ENCODE measurements at places on chromosomes 16 and 17.

GRCh38 chr16:89079434-89079980 lies 14.1 kb upstream of the ACSF3 start:
- no peak overlapping the region for H3K4me3 ChIP-seq
- H3K27ac ChIP-seq = no peak overlapping the region
- H3K4me1 ChIP-seq = no peaks in the 10 kb centered on the region
- no peak for DNase-seq

DNA sequence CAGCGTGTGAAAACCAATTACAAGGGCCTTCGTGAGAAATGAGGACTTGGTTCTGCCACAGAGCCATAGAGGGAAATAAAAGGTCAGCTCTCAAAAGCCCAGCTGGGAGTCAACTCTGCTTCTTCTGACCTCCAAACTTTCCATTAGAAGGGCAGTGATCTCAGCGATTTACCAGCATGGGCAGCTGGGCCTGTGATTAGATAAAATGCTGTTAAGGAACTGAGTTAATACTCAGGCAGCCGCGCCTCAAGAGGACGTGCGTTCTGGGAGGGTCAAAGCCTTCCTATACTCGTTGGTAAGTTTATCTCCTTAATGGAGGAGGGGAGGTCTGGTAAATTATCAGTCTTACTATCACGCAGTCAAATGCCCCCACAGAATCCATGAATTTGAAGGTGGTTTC lies 480.2 kb upstream of the ERCC4 start:
- H3K4me3 ChIP-seq = no peak overlapping the region
- no peak for DNase-seq
- no peak overlapping the region for H3K27ac ChIP-seq
- peaks cover 1% of the 10 kb centered on the region for H3K36me3 ChIP-seq

GRCh38 chr17:6626616-6627015 lies 13.9 kb downstream of the KIAA0753 start:
- peaks cover 24% of the 10 kb centered on the region for H3K4me1 ChIP-seq
- peaks cover 16% of the 10 kb centered on the region for H3K36me3 ChIP-seq
- no peaks in the 10 kb centered on the region for H3K27me3 ChIP-seq
- DNase-seq = no peak
- no peak overlapping the region for H3K27ac ChIP-seq

DNA sequence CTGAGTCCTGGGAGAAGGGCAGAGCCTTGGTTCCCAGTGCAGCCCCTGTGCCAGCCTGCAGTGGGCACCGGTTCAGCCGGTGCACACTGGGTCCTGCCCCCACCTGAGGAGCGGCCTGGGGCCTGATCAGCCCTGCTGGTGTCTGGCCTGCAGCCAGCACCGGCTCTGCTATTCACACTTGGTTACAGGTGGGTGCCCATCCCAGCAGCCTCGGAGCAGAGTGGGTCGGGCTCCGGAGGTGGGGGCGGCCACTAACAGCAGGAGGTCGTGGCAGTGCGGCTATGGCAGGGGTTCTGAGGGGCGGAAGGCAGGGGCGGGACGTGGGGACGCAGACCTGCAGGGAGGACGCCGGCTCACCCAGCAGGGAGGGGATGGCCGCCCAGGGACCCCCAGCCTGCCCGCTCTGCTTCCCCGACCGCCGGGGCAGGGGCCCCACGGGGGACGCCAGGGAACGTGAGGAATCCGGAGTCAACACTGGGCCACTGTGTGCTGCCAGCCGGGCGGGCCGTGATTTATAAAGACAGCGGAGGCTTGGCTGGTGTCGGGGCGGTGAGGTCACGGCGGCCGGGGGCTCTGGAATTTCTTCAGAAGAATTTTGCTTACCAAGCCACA lies 20.3 kb downstream of the METRNL start:
- H3K4me3 ChIP-seq = peak overlapping the region; percentile 53
- DNase-seq = no peak
- H3K27me3 ChIP-seq = peaks cover 24% of the 10 kb centered on the region
- peaks cover 18% of the 10 kb centered on the region for H3K36me3 ChIP-seq
- no peaks in the 10 kb centered on the region for H3K4me1 ChIP-seq
- H3K27ac ChIP-seq = no peak overlapping the region

DNA sequence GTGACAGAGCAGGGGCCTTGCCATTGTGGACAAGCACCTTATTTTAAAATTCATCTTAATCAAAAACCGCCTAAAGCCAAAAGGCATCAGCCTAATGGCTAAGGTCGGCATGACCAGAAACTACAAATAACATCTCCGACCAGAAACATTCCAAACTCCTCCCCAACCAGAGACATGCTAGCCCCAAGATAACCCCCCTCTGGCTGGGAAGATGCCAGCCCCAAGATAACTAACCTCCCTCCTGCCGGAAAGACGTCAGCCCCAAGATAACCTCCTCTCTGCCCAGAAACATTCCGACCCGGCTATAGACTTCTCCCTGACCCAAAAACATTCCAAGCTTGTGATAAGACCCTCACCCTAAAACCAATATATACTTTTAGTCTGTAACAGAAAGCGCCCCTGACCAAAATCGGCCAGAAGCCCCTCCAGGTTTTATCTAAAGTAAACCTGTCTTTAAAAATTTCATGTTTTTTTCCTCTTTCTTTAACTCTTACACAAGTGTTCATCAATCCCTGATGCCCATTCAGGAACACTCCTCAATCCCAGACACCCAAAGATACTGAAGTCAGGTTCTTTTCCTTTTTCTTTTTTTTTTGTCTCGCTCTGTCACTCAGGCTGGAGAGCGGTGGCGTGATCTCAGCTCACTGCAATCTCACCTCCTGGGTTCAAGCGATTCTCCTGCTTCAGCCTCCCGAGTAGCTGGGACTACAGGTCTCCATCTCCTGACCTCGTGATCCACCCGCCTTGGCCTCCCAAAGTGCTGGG lies 32.7 kb downstream of the TLE7 start:
- no peak overlapping the region for H3K4me3 ChIP-seq
- no peak overlapping the region for H3K27ac ChIP-seq
- H3K27me3 ChIP-seq = peaks cover 94% of the 10 kb centered on the region
- peaks cover 18% of the 10 kb centered on the region for H3K4me1 ChIP-seq
- peaks cover 2% of the 10 kb centered on the region for H3K36me3 ChIP-seq

GRCh38 chr17:45231481-45232116 lies 9.9 kb downstream of the FMNL1 start:
- H3K27ac ChIP-seq = peak overlapping the region; percentile 69
- H3K4me1 ChIP-seq = peaks cover 87% of the 10 kb centered on the region
- peaks cover 47% of the 10 kb centered on the region for H3K36me3 ChIP-seq
- no peak for DNase-seq

DNA sequence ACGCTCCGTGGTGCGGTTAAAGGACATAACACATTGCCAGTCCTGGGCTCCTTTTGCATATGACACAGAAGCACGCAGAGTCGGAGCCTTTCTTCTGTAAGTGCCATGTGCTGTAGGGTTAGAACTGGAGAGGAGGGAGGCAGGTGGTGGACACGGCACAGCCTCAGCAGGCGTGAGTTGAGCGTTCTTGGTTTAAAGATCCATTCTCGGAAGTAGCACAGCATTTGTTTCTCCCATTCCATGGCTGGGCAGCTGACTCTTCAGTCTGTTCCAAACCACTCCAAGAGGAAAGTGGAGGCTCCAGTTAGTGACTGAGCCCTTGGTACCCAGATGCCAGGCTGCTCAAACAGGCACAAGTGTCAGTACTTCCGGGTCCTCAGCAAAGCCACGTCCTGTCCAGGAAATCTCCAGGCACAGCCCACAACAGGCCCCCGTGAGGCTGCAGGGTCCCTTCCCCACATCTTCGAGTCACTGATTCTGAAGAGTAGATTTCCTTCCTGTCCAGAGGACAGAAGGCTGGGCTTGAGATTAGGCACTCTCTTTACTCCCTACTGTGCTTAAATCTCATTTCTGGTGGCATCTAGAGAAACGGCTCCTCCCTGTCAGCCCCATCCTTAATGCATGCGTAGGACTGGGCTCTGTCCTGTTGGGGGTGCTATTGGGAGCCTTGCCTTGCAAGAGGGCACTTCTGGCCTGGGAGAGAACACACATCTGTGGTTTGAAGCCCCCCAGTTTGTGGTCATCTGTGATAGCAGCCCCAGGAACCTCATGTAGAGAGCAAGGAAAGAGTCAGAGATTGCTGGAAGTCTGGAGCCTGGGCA lies 39.6 kb upstream of the NAT9 start:
- H3K4me1 ChIP-seq = peaks cover 4% of the 10 kb centered on the region
- no peaks in the 10 kb centered on the region for H3K27me3 ChIP-seq
- DNase-seq = no peak
- no peak overlapping the region for H3K4me3 ChIP-seq
- H3K36me3 ChIP-seq = peaks cover 26% of the 10 kb centered on the region

DNA sequence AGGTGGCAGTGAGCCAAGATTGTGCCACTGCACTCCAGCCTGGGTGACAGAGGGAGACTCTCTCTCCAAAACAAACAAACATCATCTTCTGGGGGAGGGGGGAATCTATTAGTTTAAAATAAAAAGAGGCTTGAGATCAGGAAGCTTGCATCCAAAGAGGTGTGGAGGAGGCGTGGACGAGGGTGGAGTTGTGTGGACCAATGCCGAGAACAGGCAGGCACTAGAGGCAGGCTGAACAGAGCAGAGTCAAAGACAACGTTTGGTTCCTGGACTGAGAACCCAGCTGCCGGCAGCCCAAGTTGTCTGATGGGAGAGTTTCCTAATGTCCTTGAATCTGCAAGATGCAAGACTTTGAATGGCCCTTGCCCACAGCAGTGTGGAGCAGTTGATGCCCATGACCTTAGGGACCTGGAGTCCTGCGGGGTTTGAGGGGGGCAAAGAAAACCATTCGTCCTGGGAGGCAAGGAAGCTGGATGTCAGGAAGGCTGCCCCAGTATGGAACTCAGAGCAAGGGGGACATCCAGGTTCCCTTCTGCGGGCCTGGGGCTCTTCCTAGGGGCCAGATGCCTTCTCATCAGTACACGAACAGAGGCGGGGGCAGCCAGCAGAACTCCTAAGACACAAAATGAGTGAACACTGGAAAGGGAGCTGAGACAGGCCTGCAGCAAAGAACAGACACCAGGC lies 9.2 kb downstream of the TBC1D16 start:
- DNase-seq = no peak
- H3K36me3 ChIP-seq = no peaks in the 10 kb centered on the region
- no peaks in the 10 kb centered on the region for H3K4me1 ChIP-seq

- peak overlapping the region; percentile 76 for H3K27ac ChIP-seq
- DNase-seq = no peak
- H3K4me3 ChIP-seq = no peak overlapping the region
- no peaks in the 10 kb centered on the region for H3K27me3 ChIP-seq
- peaks cover 31% of the 10 kb centered on the region for H3K36me3 ChIP-seq
These were observed 44.5 kb downstream of the LITAF start for GRCh38 chr16:11542069-11542744.

DNA sequence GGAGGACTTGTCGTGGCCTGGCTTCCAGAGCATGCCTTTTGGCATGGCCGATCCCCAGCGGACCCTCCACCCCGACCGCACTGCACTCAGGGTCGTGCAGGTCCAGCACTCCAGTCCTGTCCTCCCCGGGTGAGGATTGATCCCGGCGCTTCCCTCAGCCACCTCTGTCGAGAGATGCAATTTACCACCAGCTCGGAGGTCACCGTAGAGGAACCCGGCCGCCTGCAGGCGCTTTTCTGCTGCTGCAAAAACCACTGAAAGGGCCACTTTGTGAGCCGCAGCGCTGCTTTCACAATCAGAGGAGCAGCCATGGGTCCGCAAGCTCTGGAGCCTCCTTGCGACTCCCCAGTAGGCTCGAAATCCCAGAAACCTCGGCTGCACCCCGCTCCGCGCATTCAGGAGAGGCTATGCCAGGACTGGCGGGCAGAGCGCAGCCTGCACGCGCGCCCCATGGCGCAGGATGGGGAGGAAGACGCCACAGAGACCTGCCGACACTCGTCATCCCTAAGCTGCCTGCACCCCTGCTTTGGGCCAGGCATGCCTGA lies 134.2 kb downstream of the HS3ST2 start:
- no peak overlapping the region for H3K27ac ChIP-seq
- H3K36me3 ChIP-seq = no peaks in the 10 kb centered on the region
- H3K27me3 ChIP-seq = peaks cover 66% of the 10 kb centered on the region
- peaks cover 5% of the 10 kb centered on the region for H3K4me1 ChIP-seq

- peak; percentile 67 for DNase-seq
- H3K4me3 ChIP-seq = no peak overlapping the region
- H3K4me1 ChIP-seq = peaks cover 46% of the 10 kb centered on the region
- H3K27ac ChIP-seq = no peak overlapping the region
- peaks cover 12% of the 10 kb centered on the region for H3K36me3 ChIP-seq
These were observed 8.2 kb downstream of the SYNGR2 start for GRCh38 chr17:78176548-78177025.

DNA sequence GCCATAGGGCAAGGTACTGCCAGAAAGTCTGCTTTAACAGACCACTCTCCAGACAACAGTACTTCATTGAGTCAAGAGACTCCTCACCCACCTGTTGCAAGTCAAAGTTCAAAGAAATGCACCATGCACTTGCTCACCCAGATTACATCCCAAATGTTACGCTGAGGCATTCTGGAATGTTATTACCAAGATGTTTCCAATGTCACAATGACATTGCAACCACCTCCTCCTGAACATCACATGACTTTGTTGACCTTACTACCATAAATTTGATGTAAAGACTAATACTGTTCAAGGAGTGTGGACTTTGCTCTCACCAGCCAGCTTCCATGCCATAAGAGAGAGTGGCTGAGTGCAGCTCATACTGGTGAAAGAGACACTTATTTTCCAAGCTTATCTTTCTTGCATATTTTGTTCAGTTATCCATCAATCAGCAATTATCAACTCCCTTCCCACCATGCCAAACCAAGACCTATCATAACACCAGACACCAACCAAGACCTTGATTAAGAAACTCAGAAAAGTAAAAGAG lies 58.5 kb upstream of the BCAR1 start:
- H3K36me3 ChIP-seq = peaks cover 7% of the 10 kb centered on the region
- H3K4me3 ChIP-seq = no peak overlapping the region
- no peaks in the 10 kb centered on the region for H3K27me3 ChIP-seq
- H3K4me1 ChIP-seq = peaks cover 6% of the 10 kb centered on the region
- H3K27ac ChIP-seq = peak overlapping the region; percentile 42

DNA sequence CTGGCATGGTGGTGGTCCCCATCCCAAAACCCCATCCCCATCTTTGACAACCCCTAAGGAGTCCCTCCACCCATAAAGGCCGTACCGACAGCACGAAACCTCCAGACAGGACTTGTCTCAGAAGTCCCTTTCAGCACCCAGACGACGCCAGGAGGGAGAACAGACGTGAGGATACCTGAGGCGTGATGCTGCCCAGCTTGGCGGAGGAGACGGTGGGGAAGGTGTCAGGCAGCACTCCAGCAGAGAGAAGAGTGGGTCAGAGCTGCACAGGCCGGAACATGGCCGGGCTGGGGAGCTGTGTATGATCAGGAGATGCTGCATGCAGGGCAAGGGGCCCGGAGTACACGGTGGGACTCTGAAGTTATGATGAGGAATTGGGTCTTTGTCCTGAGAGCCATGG lies 244.2 kb downstream of the GSG1L start:
- no peak overlapping the region for H3K4me3 ChIP-seq
- H3K27ac ChIP-seq = no peak overlapping the region
- no peaks in the 10 kb centered on the region for H3K36me3 ChIP-seq
- no peaks in the 10 kb centered on the region for H3K4me1 ChIP-seq

- peaks cover 1% of the 10 kb centered on the region for H3K36me3 ChIP-seq
- no peak for DNase-seq
- no peak overlapping the region for H3K27ac ChIP-seq
- no peak overlapping the region for H3K4me3 ChIP-seq
- H3K27me3 ChIP-seq = peaks cover 23% of the 10 kb centered on the region
These were observed 63.3 kb upstream of the HLF start for GRCh38 chr17:55201308-55201932.

- H3K27me3 ChIP-seq = peaks cover 100% of the 10 kb centered on the region
- peak overlapping the region; percentile 82 for H3K4me3 ChIP-seq
- DNase-seq = no peak
- peak overlapping the region; percentile 6 for H3K27ac ChIP-seq
- peaks cover 19% of the 10 kb centered on the region for H3K36me3 ChIP-seq
These were observed 2.6 kb upstream of the HOXB5 start for GRCh38 chr17:48596000-48596734.

Data from central memory CD8-positive, alpha-beta T cell (primary cell).